ENCODE measurements at places on chromosomes 5 and 9.
A peak's percentile ranks its signal among the peaks of the same experiment; 100 is the strongest.

GRCh38 chr5:95284572-95285408 lies at the start of gene MCTP1:
MCTP1 (minus strand) TSS chr5:95285094.
- no peak for DNase-seq

GRCh38 chr9:8649160-8649559 lies 849.6 kb upstream of the DMAC1 start:
- DNase-seq: no peak

GRCh38 chr5:129379406-129379805 lies 80.7 kb upstream of the ADAMTS19 start:
- no peak for DNase-seq

DNA sequence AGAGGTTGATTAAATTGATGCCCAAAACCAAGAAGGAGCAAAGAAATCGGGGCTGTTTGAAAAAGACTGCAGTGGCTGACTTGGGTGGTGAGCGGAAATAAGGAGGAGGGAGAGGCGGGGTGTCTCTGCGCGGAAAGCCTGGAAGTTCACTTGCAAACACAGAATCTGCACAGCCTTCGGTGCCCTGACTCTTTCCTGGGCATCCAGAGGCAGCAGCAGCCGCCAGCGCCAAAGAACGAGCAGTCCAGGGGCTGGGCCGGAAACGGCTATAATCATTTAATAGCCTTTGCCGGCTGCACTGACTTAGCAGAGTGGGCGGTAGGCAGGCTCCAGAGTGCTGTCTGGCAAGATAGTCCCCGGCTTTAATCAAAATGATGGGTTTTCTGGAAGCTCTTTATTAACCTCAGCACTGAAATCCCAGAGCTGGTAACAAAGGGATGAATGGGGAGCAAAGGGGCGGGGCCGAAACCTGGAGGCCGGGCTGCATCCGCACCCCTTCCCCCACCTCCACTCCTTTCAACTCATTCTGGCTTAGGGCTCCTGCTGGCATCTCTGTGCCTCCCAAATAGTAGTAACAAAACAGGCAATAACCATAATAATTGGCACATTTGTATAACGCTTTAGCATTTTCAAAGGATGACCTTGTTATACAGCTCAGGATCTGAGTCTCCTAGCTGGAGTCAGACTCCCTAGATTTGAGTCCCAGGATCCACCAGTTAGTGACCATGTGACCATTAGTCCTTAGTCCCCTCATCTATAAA lies 35.7 kb downstream of the PCDHAC2 start:
- DNase-seq: no peak

DNA sequence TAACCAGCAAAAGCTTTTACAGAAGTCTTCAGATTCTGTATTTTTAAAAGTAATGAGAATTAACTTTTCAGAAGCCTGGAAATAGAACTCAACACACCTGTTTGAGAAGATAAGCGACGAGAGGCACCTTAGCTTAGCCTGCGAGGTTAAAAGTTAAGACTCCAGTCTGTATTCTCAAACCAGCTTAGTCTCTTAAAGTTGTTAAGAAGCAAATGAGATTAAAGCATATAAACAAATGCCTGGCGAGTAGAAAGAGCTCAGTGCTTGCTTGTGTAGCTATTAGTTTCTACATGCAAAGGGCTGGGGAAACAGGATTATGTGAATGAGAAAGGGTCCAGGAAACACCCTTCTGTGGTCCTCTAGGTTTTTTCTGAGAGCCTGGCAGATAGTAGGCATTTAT lies 51.7 kb downstream of the MTAP start:
- no peak for DNase-seq

GRCh38 chr5:57219386-57219785 lies 45.5 kb downstream of the GPBP1 start:
- no peak for DNase-seq

DNA sequence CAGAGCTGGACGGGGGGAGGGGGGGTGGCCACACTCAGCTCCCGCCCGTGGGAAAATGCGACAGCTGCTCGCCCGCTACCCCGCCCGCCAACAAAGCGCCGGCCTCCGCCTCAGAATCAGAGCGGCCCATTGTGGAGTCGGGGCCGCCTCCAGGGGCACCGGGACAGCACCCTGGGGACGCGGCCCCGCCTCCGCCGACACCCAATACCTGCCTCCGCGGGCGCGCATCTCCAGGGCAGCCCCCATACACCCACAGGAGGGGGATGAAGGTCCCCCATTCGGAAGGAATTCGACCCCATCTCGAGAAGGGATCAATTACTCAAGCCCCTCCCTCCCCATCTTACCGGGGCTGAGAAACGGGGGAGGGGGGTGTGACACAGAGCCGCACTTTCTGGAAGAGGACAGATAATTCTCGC lies 1.3 kb downstream of the NOTCH1 start:
- DNase-seq: peak; percentile 47

DNA sequence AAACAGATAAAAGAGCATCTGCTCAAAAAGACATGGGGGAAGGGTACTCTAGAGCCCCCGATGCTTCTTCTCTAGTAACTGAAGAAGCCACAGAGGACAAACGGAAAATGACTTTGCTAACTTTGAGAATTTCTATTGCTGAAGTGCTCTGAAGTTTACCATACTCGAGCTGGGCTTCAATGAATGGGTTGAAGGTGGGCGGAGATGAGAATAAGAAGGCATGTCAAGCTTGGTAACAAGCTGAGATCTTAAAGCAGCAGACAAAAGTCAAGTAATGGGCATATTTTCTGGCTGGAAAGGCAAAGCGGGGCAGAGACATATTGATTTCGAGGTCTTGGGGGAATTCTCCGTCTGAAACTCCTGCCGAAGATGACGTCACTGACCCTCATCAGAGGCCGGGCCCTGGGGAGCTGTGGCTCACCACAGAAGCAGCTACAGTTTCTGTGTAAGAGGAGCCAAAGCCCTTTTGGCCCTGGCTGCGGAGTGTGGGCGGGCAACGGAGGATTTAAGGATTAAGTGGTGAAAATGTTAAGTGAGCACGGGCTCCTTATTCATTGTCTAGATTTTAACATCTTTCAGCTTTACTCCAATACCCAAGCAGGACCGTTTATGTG lies 115.8 kb upstream of the SLIT3 start:
- DNase-seq: no peak

DNA sequence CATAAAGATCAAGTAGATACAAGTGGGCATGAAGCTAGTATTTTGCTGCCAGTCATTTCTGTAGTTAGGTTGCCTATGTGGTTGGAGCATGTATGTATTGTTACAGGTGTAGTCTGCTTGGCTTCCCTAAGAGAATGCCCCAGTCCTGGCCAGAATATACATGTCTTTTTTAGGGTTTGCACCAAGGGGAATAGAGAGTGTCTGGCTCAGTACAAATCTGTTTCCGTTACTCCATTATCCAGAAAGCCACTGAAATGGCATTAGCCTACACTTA lies 23.2 kb downstream of the TGFBR1 start:
- DNase-seq: no peak

DNA sequence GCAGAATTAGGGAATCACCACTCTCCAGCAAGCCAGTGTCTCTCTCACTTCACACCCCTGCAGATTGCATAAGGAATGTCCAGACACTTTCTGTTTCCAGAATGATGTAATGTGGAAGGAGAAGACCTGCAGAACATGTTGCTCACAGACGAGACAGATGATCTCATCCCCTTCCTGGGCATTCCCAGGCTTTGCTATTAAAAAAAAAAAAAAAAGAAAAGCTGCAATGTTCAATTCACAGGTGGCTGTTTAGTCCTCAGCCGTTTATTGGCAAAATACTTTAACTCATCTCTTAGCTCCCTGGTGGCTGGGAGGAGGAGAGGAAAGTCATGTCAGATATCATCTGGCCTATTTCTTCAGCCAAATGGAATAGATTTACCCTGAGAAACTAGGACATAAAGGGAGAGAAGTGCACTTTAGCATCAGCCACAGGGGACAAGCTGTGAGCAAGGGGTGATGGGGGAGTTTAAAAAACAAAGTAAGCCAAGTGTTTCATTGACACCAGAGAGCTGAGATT lies 95.9 kb upstream of the TNC start:
- no peak for DNase-seq

GRCh38 chr5:33329891-33330290 lies 110.9 kb upstream of the TARS1 start:
- DNase-seq: no peak

DNA sequence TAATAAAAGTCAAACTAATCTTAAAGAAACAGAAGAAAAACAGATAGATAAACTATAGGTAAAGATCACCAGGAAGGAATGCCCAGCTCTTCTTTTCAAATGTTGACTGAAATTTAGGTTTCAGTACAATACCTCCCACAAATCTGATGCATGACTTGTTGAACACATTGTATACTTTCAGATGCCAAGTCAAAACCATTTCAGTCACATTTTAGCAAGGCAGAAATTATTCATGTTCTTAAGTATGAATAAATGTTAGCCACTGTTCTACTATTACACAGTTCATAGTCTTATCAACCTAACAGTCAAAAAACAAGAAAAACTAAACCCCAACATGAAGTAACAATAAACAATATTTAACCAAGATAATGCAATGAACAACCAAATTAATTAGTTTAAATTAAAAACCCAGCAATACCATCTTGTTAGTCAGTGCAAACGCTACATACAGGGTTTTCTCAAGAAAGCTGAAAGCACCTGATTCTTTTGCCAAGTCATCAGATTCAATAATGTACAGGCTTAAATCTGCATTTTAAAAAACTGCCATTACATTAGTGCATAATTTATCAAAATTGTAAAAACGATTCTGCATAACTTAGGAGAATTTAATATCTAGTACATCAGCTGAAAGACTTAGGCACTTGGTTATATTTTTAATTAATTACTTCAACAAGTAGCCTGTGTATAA lies 20.0 kb upstream of the PDCL start:
- DNase-seq: no peak

DNA sequence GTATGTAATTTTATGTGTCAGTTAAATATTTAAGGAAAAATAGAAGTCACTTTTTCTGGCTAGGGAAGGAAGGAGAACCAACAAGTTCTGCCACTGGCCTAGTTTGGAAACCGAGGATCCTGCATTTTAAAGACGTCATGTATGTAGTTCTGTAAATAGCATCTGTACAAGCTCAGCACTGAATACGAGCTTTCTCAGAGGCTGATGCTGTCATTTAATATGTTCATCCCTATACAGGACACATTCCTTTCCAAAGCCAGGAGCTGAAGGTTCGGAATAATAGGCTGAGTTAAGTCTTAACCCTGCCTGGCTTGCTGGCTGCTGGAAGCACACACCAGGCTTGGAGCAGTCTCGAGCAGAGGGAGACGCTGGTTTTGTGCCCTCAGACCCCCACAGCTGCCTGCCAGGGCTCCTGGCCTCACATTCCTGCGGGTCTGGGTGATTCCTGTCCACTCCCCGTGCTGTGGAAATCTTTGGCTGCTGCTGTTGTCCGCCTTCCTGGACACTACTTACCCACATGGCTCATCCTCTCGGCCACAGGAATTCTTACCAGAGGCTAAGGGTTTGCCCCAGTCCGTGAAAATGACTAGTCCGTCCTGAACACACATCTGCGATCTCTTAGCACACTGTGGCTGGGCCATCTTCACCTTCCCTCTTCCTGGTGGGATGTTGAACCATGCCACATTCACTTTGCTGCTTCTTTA lies 36.6 kb downstream of the SLC46A2 start:
- no peak for DNase-seq

DNA sequence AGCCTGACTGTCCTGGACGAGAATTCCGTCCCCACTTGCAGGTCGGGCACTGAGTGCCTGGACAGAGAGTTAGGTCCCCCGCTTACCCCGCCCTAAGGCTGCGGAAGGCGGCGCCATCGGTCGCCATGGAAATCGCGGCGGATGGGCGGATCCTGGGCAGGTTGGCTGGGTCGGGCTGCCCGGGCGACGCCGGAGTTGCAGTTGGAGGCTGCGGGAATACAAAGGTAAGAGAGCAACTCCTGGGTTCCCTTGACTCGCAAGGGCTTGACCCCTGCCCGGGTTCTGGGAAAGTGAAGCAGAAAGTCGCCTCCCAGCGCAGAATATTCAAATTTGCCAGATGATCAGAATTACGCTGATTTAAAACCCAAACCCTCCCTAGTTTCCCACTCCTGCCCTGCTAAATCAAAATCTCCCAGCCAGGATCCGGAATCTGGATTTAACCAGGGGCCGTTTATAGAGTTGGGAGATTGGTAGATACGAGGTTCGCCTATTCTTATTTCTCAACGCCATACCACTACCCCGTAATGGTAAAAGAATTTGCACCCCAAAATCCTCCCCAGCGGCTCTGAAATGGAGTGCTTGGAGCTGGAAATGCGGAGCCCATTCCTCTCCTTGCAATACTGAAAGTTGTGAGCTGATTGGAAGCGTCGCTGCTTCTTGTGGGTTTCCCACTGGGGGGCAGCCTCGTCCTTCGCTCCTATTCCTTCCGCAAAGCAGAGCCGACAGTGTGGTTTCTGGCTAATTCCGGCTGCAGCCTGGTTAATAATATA lies 156.4 kb upstream of the RASEF start:
- no peak for DNase-seq

DNA sequence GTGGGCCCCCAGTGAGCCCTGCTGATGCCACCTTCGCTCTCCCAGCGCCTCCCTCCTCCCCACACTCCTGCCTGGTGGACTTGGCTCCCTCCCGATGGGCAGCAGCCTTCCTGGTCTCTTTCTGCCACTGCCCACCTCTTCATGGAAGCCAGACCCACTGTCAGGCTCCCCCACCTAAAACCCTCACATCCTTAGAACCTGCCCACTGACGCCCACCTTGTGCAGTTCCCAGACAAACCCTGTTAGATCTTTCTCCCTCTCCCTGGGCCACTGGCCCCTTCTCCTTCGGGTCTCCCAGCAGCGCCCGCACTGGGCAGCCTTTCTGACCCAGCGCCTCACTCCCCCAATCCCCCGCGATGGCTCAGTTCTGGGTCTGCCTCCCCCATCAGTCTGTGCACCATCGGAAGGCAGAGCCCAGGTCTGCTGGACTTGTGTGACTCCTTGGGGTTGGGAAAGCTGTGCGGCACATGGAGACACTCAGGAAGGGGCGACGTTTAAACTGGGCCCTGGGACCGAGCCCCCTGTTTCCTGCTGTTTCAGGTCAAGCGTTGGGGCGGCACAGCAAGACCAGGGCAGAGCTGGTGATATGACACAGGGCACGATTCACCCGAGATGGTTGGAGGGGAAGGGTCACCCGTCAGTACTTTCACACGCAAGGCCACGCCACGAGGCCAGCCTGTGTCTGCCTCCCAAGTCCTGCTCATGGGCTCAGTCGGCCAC lies 17.4 kb downstream of the MYMK start:
- DNase-seq: no peak

DNA sequence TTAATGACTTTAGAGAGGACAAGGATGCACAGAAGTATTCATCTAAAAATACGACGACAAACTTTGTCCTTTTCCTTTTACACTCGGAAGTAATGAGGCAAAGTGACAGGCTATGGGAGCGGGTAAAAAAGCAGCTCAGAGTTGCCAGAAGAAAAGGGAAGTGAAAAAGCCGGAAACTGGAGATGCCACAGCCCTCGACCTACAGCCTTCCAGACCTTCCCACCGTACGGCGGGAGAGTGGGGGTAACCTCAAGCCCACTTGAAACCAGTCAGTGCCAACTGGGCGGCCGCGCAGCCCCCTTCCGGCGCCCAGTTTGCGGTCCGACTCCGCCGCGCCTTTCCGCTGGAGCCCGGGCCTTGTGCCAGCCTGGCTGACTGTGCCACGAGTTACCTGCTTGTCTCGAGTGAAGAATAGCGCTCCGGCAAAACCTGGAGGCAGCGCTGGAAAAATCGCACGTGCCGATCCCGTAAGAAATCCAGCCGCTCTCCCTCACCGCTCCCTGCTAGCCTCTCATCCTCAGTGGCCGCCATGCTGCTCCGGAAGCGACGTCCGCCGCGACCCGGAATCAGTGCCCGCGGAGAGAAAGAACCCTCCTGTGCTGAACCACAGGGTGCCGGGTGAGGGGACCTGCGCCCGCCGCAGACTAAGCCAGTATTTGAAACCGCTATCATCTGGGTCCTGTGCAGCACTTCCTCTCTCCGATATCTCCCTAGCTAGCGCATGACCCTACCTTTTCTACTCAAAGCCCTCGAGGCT lies at the start of gene PGGT1B:
TSS of gene PGGT1B (minus strand) at position 557 of the 757 bp plus-strand sequence. CDS start at position 531, 26 bp downstream.
- DNase-seq: peak; percentile 74
